ENCODE measurements at places on chromosomes 6 and 20. TPM values are rescaled to one million over a fixed set of nuclear protein-coding genes. Genes with fewer than 3 reads are reported as not detected.
A peak's percentile ranks its signal among the peaks of the same experiment; 100 is the strongest.

DNA sequence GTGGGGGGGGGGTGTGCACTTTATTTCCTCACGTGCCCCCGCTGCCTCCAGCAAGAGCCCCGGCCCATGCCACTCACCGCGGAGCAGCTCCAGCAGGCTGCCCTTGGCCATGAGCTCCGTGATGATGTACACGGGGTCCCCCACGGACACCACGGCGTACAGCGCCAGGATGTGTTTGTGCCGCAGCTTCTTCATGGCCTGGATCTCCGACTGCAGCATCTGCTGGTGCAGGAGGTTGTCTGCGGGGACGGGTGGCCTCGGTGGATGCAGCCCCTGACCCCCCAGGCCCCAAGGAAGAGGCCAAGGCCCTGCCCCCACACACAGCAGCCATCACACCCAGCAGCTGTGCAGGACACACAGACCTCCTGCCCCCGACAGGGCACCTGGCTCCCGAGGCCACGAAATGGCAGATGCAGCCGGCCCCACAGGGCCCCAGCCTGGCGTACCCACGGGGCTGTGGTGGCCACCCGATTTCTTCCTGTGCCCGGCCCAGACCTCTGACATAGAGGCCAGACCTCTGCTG is 4.7 kb downstream of the PTK6 start:
- DNase-seq = no peak

DNA sequence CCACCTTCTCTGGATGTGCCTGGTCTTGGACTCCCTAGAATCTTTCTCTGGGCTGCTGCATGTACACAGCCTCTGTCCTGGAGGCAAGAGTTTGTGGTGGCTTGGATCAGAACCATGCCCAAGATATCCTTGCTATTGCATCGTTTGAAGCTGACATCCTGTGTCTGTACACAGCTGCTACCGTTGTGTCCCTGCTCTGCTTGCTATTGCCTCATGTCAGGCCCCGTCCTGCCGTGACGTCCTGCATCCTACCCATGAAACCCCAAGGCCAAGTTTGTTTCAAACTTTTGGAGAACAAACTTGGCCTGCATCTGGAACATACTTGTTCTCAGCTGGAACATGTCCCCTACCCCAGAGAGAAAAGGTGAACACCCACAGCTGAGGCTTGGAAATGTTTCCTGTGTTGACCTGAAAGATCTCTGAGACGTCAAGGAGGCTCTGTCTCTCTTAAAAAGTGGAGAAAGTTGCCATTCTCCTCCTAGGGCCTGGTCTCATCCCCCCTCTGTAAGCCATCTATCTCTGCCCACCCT is 78.1 kb downstream of the HFE start:
- no peak for DNase-seq

- peak; percentile 87 for DNase-seq
Measured at GRCh38 chr20:41173161-41173721, 35.9 kb downstream of the PLCG1 start.

DNA sequence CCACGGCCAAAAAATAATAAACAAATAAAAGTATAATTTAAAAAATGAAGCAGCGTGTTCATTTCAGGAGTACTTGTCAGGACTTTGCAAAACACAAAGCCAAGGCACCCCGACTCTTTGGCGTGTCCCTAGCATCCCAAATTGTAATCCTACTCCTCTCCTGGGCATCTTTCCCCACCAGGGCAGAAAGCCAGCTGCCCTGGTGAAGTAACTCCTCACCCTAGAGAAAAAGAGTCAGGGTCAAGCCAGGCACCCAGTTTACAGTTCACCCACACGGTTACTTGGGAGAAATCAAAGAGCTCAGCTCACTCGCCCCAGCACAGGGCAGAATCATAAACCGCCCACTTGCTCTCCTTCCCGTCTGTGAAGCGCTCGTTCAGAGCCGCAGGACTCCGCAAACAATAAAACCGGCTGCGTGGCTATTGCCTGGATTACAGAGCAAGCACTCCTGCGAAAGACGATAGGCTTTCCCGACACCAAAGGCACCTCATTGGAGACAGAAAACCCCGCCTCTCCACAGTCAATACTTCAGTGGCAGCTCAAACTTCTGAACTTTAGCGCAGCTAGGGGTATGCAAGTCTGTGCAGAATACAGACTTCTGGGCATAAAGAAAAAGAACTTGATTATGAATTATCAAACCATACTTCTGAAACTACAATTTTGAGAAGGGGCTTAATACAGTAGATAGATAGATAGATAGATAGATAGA is 73.0 kb upstream of the NHSL1 start:
- peak; percentile 74 for DNase-seq

GRCh38 chr6:455006-455585 is 63.5 kb downstream of the IRF4 start:
- DNase-seq = no peak

DNA sequence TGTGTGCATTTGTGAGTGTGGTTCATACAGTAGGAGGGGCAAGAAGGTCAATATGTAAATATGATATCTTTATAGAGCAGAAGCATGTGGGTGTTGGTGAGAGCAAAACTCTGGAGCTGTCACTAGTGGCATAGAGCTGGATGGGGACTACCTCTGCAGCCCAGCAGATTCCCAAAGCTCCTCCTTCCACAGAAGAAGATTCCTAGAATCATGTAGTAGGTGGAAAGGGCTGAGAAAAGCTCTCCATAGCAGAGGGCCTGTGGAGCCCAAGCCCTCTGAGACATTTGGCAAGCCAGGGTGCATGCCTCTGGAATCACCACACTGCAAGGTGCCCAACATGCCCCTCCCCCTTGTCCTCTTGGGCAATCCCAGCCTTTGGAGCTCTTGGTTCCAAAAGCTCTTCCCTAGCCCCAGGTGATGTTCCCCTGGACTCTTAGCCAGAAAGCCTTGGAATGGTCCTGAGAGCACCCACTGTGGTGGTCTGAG is 233.2 kb downstream of the LRFN2 start:
- DNase-seq = no peak

DNA sequence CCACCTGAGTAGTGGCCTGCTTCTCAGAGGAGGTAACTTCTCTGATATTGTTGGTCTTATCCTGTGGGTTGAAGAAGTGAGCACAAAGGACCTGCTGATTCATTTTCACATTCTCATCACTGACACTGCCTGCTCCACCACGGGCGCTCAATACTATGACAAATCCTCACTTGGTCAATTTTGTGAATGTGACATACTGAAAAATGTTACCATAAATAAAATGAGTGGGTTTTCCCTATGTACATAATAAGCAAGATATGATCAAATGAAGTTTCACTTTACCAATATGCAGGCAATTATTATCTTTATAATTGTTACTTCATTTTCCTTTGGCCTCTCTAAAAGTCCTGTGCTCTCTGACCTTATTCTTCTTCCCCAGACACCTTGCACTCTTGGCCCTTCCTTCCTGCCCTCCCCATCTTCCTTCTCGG is 71.5 kb upstream of the RIPOR2 start:
- no peak for DNase-seq

GRCh38 chr20:37734228-37734985 is 40.6 kb downstream of the CTNNBL1 start:
- DNase-seq = no peak

DNA sequence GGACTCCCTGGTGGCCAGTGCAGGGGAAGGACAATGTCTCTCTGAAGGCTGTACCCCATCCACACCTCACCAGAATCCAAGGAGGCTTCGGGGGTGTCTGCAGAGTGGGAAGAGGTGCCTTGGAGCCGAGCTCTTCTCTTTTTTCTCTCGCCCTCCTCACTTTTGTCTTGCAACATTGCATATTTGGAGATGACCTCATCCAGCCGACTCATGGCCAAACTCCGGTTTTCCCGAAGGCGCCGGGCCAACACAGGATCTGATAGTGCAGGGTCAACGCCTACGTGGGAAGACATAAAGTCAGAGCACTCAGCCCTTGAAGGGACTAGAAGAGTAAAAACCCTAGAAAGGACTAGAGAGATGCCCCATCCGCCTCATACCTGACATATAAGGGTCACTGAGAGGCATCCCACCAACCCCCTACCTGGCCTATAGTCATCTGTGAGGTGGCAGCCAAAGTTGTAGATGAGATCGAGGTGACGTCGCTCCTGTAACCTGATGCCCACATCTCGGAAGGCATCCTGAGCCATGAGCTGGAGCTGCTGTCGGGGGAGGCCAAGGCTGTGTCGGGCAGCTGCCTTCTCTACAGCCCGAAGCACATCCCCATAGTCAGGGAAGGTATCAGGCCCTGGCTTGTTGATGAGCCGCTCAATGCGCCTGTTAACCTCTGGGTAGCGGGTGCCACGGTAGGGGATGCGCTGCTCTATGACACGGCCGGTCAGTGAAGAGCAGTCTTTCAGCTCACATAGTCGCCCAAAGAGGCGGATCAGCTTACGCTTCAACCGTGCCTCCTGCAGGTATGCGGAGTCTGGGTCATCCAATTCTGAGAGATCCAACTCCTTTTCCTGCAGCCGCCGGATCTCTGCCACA is 3.0 kb upstream of the ZBTB22 start:
- peak; percentile 73 for DNase-seq

Gene ADGRB3
- polyA plus RNA-seq = 0.26 TPM

Gene OXT
- polyA plus RNA-seq = not detected
